ENCODE measurements at places on chromosomes 7 and 10. TPM values are rescaled to one million over a fixed set of nuclear protein-coding genes. Genes with fewer than 3 reads are reported as not detected.

DGKB gene
- total RNA-seq: not detected

TSC22D4 gene
- total RNA-seq: 22.6 TPM

AGBL3 gene
- 1.0 TPM for total RNA-seq

NXPH1 gene
- not detected for total RNA-seq

FAM25G gene
- not detected for total RNA-seq

WIPF3 gene
- total RNA-seq: 0.21 TPM

Data from nasal cavity respiratory epithelium epithelial cell of viscerocranial mucosa (primary cell).